ENCODE measurements at places on chromosomes 5 and 9. TPM values are rescaled to one million over a fixed set of nuclear protein-coding genes. Genes with fewer than 3 reads are reported as not detected.

CORO2A gene
- 39.3 TPM for total RNA-seq

DAB2 gene
- total RNA-seq: 6.5 TPM

IFNK gene
- 72.0 TPM for total RNA-seq

SLC45A2 gene
- not detected for total RNA-seq

PTPN3 gene
- 19.5 TPM for total RNA-seq

Measured in foreskin keratinocyte (primary cell).